Mucosa of gallbladder (tissue), 1 donor: ENCODE measurements at places on chromosomes 16 and 17.
A peak's percentile ranks its signal among the peaks of the same experiment; 100 is the strongest.

DNA sequence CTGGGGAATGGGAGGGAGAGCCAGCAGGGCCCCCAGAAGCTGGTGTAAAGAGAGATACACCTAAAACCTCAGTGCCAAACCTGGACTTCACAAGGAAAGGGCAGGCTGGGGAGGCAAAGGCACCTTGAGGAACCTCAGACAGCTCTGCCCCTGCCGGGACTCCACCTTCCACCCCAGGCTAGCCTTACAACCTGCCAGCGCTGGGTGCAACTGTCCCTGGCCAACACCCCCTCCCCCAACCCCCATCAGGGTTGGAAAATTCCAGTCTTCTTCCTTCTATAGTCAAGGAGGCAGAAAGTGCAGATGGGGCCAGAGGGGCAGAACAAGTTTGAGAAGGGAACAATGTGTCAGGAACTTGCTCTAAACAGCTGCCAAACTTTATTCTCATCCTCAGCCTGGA lies 2.2 kb downstream of the YBX2 start:
- DNase-seq, result no peak

DNA sequence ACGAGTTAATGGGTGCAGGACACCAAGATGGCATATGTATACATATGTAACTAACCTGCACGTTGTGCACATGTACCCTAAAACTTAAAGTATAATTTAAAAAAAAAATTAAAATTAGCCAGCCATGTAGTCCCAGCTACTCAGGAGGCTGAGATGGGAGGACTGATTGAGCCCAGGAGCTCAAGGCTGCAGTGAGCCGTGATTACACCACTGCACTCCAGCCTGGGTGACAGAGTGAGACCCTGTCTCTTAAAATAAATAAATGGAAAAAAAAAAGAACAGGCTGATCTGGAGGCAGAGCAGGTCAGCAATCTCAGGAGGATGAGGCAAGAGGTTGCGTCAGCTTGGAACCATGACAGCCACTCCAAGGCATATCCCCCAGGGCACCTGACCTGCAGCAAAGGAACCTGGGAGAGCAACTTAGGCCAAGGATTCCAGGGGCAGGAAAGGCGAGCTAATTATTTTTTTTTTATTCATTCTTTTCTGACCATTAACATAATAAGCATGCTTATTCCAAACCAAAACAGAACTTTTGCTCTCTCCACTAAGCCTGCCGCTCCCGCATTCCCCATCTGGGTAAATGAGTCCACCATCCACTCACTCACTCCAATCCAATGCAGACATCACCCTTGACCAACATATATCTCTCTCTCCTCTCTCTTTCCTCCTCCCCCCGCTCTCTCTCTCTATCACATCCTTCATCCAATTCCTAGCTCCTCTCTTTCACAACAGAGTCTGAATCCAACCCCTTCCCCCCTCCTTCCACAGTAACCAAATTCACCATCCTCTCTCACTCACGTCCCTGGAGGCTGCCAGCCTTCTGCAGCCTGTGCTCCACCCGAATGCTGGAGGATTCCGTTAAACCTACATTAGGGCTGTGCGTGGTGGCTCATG lies 47.7 kb downstream of the TK2 start:
- no peak for DNase-seq

DNA sequence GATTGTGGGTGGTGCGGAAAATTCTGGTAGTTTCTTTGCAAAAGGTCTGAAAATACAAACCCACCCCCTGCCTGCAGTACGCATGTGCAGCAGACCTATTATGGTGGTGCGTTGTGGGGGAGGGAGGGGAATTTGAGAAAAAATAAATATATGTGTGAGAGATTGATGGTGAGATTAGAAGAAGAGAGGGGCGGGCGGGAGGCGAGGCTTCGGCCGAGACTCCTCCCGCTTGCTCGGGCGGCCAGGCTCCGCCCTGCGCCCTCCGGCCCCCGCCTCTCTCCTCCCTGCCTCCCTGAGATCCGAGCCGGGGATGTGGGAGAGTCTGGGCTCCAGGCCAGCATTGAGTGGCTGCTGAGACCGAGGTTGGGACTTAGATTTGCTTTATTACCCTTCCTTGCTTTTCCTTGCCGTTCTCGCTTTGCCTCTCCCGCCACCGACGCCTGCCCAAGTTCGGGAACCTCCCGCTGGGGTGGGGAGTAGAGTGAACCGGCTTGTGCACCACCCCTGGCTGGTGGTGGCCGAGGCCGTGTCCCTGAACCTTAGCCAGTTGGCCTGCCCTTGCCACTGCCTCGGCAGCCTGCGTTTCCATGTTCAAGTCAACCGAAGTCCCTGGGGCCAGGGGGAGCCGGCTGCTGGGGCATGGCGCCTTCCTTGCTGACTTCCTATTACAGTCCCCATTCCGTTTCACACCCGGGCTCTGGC lies 956 bp upstream of the CHD3 start:
- DNase-seq, result peak; percentile 93

GRCh38 chr17:46817151-46817900 lies 1.2 kb downstream of the WNT3 start:
- DNase-seq, result no peak

DNA sequence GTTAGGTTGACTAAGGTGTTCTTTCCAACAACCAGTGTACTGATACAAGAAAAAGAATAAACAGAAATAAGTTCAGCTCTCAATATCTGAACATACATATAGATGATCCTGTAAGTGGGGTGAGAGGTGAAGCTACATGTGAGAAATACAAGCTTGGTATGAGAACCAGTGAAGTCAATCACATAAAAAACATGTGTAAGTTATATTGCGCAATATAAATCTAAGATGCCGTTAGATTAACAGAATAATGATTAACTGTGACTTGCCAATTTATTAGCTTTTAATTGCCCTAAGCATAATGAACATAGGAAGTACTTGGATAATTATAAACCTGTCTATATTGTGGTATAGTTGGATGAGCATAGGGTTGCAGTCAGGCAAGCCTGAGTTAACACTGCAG lies 1597.1 kb upstream of the GOT2 start:
- no peak for DNase-seq

DNA sequence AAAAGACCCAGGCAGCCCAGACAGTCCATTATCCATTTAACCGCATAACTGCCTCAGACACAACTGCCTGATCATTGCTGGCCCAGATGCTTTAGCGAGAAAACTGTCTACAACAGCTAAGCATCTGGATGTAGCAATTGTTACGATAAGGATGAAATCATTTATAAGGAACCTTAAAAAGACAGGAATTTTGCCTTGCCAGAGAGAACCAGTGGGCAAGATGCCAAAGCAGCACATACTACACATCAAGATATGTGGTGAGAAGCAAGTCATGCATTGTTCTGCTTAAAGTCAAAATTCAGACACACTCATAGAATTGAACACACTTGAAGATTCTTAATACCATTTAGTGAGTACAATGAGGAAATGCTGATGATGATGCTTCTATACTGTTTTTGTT lies 1525.3 kb downstream of the CDH8 start:
- DNase-seq, result no peak

GRCh38 chr17:17886226-17886625 lies 49.4 kb upstream of the SREBF1 start:
- DNase-seq, result no peak

DNA sequence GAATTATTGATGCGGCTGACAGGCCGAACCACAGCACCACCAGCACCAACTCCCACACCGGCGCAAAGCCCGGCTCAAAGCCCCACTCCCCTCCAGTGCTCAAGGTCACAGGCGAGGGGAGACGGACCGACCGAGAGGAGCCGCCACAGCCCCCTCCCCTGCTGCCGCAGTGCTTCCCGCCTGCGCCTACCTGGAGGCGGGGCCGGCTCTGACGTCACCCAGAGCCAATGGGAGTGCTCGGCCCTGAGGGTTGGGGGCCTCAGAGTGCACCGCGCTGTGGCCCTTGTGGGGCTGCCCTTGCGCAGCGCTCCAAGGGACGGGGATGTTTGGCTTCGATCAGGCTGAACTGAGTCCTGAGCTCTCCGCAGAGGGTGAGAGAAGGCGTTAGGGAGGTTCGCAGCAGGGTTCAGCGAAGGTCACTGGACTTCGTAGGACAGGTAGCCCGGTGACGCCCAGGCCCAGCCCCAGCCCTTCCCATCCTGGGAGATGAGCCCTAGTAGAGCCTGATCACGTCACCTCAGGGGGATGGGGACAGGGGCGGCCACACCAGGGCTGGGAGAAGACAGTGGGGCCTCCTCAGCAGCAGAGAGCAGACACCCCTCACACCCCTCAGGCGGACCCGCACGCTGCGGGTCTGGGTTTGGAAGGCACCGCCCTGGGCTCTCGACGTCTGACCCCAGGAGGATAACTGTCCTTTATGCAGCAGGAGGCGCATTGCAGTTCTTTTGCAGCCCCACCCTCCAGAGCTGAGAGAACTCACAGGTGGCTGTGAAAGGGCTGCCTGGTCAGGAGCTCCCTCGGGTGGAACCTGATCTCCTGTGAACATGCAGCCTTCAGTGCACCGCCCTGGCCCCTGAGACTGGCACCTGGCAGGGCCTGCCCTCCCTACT lies 1.5 kb downstream of the NDRG4 start:
- no peak for DNase-seq

DNA sequence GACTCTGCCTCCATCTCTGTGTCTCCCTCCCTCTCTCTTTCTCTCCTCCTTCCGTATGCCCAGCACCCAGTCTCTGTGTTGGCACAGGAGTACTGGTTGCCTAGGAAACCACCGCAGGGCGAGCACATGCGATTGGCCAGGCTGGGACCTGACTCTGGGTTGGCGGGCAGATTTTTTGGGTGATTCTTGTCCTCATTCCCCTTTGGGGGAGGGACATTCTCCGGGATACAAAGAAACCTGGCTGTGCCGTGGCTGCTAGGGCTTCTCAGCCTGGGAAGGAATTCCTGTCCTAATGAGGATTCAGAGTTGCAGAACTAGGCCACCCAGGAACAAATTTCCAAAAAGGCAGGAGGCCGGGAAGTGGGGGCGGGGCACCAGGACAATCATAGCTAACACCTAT lies 168.9 kb downstream of the SHISA9 start:
- no peak for DNase-seq

DNA sequence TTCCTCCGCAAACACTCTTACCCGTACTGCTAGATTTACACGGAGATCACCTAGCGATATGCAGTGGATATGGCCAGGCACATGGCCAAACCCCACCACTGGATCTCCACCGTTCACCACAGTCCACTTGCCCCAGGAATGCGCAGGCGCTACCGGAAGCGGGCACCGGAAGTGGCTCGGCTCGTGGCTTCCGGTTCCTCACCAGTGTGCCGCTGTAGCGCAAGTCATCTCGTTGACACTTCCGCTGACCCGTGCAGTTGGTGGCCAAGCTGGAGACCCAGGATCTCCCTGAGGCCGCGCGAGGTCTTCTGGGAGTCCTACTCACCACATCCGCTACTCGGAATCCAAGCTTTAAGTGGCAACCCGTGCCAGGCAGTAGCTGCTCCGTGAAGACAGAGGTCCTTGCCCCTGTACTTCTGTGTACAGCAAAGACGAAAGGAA lies 11.5 kb downstream of the ZNF597 start:
- peak; percentile 38 for DNase-seq

DNA sequence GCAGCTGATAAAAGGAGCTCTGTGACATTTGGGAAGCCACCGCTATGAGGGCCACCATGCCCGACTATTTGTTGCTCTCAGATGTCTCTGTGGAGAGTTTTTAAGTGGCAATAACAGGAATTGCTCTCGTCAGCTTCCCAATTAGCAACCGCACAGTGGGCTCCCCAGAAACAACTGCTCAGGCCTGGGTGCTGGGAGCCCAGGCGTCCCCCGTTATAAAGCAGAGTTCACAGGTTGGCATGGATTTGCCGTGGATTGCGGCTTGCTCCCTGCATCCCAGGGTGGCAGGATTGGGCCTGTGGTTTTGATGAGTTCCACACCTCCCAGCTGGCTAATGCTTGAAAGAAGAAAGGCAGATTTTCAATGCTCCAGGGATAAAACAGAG lies 289.9 kb downstream of the CPPED1 start:
- DNase-seq, result no peak

DNA sequence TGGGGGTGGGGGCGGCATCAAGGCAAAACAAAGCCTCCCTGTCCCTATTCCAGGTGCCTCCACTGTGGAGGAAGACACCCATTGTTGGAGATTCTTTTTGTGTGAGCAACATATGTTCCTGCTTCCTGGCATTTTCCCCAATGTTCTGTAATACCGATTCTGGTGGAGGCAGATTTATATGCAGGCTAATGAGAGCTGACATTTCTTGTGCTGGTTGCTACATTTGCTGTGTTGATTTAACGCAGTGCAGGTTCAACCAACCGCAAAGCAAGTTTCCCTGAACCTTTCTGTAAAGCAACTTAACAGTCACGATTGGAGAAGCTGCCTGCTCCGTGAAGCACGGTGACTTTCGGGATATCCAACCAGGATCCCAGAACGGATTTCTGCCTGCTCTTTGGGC lies 260.5 kb downstream of the CBLN1 start:
- no peak for DNase-seq

GRCh38 chr17:69912805-69913204 lies 162.2 kb upstream of the KCNJ16 start:
- DNase-seq, result no peak

GRCh38 chr17:43079641-43080302 lies 45.4 kb downstream of the BRCA1 start:
- no peak for DNase-seq

- no peak for DNase-seq
Observed at GRCh38 chr17:76083536-76084182, 4.7 kb downstream of the ZACN start.

- no peak for DNase-seq
Observed at GRCh38 chr16:10865991-10866966, 10.7 kb upstream of the CIITA start.

DNA sequence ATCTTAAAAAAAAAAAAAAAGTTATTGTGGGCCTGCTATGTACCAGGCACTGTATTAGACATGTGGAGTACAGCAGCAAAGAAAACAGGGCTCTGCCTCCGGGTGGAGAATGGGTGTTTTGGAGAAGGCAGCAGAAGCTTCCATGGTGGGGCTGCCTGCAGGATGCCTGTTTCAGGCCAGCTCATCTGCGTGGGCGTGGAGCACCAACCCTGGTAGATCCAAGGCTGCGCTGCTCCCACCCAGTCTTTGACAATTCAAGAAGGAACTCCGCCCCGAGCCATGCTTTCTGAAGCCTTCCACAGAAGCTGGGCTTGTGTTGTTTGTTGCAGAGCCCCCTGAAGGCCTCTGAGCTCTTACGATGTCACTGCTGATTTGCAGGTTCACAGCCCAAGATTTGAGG lies 23.2 kb upstream of the CACNG1 start:
- DNase-seq, result no peak

GRCh38 chr16:24854607-24855171 lies 8.9 kb downstream of the SLC5A11 start:
- no peak for DNase-seq

DNA sequence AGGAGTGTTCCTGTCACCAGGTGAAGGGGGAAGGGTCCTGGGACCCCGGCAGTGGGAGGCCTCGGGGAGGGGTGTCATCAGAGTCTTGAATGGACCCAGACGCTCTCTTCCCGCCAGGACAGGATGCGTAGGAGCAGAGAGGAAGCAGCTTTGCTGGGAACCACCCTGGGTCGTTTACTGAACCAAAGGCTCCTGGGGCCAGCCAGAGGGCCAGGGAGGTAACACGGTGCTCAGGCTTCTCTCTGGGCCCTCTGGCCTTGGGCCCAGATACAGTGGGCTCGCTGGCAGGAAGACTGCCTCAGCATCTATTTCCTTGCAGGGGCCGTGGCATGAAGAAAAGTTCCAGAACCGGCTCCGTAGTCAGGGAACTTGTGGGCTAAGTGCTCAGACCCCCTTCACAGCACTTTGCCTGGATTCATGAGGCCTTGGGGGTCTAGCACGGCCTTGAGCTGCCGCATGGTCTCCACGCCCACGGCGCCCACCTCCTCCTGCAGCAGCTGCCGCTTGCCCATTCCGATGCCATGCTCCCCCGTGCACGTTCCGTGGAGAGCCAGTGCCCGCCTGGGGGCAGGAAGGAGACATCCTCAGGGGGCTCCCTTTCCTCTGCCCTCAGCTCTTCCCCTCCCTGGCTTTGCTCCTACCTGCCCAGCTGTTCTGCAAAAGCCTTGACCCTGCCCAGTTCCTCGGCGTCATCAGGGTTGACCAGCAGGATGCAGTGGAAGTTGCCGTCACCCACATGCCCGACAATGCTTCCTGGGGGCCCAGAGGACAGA lies 4.4 kb downstream of the LDHD start:
- DNase-seq, result no peak
